ENCODE measurements at places on chromosomes 7 and 10.

GRCh38 chr10:84608126-84608525 is 279.7 kb downstream of the CCSER2 start:
- DNase-seq, result no peak

GRCh38 chr7:123727071-123727837 is 21.5 kb downstream of the WASL start:
- no peak for DNase-seq

DNA sequence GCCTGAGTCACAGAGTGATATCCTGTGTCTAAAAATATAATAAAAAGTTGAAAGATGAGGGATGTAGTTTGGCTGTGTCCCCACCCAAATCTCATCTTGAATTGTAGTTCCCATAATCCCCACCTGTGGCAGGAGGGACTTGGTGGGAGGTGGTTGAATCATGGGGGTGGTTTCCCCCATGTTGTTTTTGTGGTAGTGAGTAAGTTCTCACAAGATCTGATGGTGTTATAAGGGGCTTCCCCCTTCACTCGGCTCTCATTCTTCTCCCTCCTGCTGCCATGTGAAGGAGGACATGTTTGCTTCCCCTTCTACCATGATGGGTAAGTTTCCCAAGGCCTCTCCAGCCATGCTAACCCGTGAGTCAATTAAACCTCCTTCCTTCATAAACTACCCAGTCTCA is 25.1 kb upstream of the UBE3C start:
- no peak for DNase-seq

- no peak for DNase-seq
Observed at GRCh38 chr10:90227217-90227656, 525.8 kb downstream of the KIF20B start.

DNA sequence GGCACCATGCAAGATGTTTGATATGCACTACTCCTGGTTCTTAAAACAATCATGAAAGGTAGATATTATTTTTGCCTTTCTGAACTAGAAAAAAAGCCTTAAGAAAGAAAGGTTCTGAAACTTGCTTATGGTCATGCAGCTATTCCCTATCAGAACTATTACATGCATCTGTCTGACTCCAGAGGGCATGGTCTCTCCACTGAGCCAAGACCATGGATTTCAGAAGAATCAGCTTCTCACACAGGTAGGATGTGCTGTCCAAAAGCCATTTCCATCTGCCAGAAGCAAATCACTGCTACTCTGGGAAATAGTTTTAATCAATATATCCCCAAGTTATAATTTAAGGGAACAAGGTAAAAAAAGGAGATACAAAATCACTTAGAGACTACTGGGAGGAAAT is 69.5 kb downstream of the STK17A start:
- no peak for DNase-seq
